Activated T-helper 1 cell treated with anti-CD3 and anti-CD28 coated beads, Interleukin-2, amount 50 U/mL, for 16 hours (primary cell): ENCODE measurements at places on chromosomes 13 and 19.

GRCh38 chr13:79379274-79379673 lies 26.8 kb downstream of the RBM26 start:
- DNase-seq: no peak

GRCh38 chr13:51905787-51906186 lies 44.0 kb downstream of the CCDC70 start:
- no peak for DNase-seq

- no peak for DNase-seq
These were observed 39.6 kb downstream of the LHFPL6 start for GRCh38 chr13:39563470-39563735.

- DNase-seq: no peak
These were observed 3.1 kb downstream of the RNU6-9 start for GRCh38 chr19:896434-896833.

- no peak for DNase-seq
These were observed 5.3 kb upstream of the MYBPC2 start for GRCh38 chr19:50427318-50427925.

GRCh38 chr13:40758811-40759210 lies 12.2 kb downstream of the MRPS31 start:
- DNase-seq: no peak

- peak; percentile 75 for DNase-seq
These were observed 6.0 kb downstream of the TEKTIP1 start for GRCh38 chr19:3544742-3545668.

DNA sequence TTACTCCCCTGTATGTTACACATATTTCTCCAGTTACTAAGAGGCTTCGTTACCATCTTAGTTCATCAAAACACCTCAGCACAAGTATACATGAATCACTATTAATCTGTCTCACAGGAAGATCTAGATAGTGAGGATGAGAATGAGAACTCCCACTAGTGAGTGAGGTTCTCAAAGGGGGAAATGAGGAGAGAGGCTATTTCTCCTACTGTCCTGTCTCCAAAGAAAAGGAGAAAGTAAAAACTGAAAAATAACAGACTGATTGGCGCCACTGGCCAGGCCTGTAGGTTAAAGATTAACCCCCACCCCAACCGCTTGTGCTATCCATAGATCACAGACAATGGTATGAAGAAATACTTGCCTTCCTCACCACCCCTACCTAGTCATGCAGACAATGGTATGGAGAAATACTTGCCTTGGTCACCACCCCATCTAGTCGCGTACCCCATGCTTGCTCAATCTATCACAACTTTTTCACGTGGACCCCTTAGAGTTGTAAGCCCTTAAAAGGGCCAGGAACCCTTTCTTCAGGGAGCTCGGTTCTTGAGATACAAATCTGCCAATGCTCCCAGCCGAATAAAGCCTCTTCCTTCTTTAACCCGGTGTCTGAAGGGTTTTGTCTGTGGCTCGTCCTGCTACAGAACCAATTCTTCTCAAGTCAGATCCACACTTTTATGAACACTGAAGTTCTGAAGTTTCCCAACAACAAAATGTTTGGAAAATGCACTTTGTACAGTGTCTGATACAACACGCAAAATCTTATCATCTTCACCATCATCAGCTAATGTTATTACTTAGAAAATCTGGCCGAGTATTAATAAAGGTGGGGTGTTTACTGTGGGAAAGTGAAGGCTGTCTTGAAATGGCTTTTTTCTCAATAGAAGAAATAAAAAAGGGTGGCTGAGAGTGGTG lies 598.1 kb downstream of the UQCRFS1 start:
- no peak for DNase-seq

GRCh38 chr19:16915734-16916133 lies 26.9 kb downstream of the F2RL3 start:
- no peak for DNase-seq

DNA sequence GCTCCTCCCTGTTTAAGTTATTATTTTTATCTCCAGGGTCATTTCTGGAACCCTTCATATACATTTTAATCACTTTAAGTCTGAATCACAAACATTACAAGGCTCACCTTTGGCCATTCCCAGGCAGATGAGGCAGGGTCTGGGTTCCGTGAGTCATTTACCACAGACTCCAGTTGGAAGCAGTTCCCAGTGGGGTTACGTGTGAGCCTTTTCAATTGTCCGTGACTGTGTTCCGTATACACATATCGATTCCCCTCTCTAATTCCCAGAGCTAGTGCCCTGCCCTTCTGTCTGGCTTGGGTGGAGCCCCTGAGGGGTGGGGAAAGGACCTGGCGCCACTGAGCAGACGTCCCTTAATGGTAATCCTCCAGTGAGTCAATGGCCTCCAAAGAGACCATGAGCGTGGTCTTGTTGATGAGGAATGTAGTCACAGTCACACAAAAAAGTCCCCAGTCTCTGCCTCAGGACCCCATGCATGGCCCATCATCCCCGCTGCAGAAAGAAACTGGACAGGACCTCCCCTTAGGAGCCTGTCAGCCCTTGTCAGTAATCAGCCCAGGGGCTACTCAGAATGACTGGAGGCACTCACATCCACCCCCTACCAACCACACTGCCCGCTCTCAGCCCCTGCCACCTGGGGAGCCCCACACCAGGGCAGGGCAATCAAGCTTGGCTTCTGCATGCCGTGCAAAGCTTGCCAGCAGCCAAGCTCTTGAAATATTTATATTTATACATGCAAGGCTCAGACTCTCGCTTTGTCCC lies 144.4 kb downstream of the ZIC5 start:
- DNase-seq: no peak

DNA sequence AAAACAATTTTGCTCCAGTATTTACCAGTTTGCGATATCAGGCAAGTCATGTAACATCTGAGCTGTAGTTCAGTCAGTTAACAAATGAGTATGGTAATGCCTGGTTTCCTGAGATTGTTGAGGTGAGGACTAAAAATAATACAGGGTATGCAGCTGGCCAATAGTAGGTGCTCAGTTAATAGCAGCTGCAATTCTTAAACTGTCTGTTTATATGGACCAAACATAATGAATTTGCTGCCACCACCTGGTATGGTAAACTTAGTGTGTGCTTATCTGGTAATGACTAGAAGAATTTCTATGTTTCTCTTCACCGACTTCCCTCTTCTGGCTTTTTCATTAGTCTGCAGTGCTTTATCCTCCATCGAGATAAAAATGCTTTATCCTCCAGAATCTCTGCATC lies 9.1 kb downstream of the ZMYM2 start:
- DNase-seq: no peak

GRCh38 chr13:40974460-40975407 lies 44.4 kb downstream of the ELF1 start:
- DNase-seq: no peak

DNA sequence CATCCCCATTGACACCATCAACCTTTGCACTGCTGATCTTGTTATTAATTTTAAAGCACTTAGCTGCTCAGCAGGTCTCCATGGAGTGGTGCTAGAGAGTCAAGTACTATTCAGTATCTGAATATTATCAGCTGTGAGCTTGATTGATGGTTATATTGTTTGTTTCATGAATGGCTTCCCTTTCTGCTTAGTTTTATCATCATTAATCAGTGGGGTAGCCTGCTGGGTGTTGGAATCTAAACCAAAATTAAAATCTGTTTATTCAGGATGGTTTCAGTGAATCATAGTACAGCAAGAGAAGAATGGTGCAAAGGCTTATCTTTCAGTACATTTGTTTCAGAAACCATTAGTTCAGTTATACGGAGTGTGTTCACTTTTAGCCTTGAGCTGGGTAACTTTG lies 42.5 kb upstream of the SCEL start:
- no peak for DNase-seq

DNA sequence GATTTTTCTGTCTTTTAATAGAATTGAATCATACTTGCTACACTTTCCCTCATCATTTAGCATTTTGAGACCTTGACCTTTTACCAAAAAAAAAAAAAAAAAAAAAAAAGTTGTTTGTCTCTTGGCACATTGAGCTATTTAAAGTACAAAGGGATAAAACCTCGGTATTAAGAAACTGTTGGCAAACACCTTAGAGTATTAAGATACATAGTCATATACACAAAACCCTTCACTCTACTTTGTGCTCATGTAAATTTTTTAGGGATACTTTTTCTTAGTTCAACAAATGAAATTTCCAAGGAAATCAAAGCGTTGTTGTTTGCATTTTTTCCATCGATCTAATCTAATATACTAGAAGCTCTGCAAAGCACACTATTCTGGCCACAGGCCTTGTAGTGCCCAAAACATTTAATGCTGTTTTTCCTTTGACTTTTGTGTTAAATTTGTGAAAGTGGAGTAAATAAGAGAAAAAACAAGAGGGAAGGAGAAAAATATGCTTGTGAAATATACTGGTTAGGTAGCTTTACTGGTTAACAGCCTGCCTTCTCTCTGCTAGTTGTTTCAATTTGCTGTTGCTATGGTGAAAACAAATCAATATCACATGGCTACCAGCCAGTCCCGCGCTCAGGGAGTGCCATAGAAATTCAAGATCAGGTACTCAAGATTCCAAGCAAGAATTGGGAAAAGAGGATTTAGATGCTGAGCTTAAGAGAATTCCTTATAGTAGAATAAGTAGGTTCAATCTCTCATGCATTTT lies 2.6 kb downstream of the MBNL2 start:
- DNase-seq: no peak
